Sigmoid colon (tissue), 7 donors: ENCODE measurements at places on chromosomes 7 and 10. TPM values are rescaled to one million over a fixed set of nuclear protein-coding genes. Genes with fewer than 3 reads are reported as not detected.
A peak's percentile ranks its signal among the peaks of the same experiment; 100 is the strongest.

DNA sequence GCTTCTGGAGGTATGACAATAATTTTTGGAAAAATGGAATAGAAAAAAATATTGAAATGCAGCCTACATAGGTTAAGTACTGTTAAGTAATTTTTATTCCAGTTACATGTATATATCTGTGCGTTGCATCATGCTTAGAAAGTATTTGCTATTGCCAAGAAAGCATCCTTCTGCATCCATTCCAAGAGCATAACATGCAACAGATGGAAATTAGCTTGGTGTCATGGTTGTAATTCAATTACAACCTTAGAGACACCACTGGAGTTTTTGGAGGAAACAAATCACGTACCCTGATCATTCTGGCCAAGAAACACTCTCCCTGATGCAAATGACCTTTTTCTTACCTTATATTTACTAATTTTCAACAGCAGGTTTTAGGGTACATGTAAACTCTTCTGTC, 1.7 kb downstream of the AKR1B1 start:
- H3K36me3 ChIP-seq = peaks cover 6% of the 10 kb centered on the region
- peaks cover 16% of the 10 kb centered on the region for H3K4me1 ChIP-seq
- no peak overlapping the region for H3K27ac ChIP-seq
- H3K27me3 ChIP-seq = no peaks in the 10 kb centered on the region
- DNase-seq = no peak
- H3K4me3 ChIP-seq = no peak overlapping the region

DNA sequence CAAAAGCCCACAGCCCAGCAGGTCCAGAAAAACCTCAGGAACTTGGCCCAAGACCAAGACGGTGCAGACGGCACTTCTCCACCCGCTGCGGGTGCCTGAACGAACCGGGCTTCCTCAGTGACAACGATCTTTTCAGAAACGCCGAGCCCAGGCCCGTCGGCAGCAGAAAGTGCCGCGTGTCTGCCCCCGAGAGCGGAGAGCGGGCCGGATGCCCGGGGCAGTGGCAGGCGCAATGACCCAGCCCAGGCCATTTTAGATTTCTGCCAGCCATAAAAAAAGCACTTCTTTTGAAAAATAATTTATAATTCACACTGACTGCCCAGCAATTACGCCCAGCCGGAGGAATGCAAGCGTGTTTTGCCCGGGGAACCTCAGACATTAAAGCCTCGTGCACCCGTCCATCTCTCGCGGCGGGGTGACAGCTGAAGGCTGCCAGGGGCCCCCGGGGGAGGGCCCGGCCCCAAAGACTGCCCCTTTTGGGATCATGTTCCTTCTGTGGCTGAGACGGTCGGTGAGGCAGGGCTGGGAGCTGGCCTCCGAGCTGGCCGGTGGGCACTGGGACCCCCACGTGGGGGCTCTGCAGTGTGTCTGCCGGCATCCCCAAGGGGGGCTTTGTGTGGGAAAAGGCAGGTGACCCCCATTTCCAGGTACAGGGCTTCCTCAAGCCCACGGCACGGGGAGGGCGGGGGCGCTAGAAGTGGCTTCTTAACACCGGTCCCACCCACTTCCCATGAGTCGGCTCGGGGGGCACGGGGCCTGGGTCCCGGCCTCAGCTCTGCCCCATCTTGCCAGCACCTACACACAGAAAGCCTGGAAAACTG, 71.3 kb upstream of the PDGFA start:
- peak overlapping the region; percentile 59 for H3K27ac ChIP-seq
- H3K36me3 ChIP-seq = no peaks in the 10 kb centered on the region
- DNase-seq = no peak
- no peak overlapping the region for H3K4me3 ChIP-seq
- peaks cover 20% of the 10 kb centered on the region for H3K4me1 ChIP-seq
- no peaks in the 10 kb centered on the region for H3K27me3 ChIP-seq

- H3K4me3 ChIP-seq = no peak overlapping the region
- no peak for DNase-seq
- H3K4me1 ChIP-seq = peaks cover 19% of the 10 kb centered on the region
- H3K36me3 ChIP-seq = no peaks in the 10 kb centered on the region
These were observed 53.1 kb upstream of the C7orf33 start for GRCh38 chr7:148537435-148537834.

- no peaks in the 10 kb centered on the region for H3K4me1 ChIP-seq
- no peak overlapping the region for H3K27ac ChIP-seq
- peaks cover 4% of the 10 kb centered on the region for H3K36me3 ChIP-seq
- no peak overlapping the region for H3K4me3 ChIP-seq
- no peaks in the 10 kb centered on the region for H3K27me3 ChIP-seq
These were observed 96.8 kb upstream of the SAMD8 start for GRCh38 chr10:75014516-75015230.

GRCh38 chr7:39948375-39948955, 1.6 kb upstream of the CDK13 start:
- no peaks in the 10 kb centered on the region for H3K27me3 ChIP-seq
- no peaks in the 10 kb centered on the region for H3K36me3 ChIP-seq
- H3K27ac ChIP-seq = peak overlapping the region; percentile 99
- peaks cover 10% of the 10 kb centered on the region for H3K4me1 ChIP-seq
- H3K4me3 ChIP-seq = peak overlapping the region; percentile 94

DNA sequence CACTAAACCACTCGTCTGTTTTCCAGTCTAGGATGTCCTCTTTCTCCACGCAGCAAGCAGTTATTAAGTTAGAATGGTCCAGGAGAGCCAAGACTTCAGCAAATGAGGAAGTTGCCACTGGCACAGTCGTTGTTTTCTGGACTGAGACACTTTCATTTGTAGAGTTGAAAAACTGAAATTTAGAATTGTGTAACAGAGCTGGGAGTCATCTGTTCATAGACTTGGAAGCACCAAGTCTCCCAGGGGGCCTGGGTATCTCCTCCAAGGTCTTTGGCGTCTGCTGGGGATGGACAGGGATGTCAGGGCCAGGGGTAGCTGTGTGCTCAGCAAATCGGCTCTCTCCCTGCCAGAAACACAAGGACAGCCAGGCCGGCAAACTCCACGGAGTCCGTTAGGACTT, 208.4 kb downstream of the FANK1 start:
- H3K27me3 ChIP-seq = no peaks in the 10 kb centered on the region
- DNase-seq = no peak
- H3K27ac ChIP-seq = no peak overlapping the region

The LCOR gene
- 19.6 TPM for total RNA-seq

The CCZ1B gene
- total RNA-seq = 91.8 TPM
